ENCODE measurements at places on chromosomes 2 and 18.

DNA sequence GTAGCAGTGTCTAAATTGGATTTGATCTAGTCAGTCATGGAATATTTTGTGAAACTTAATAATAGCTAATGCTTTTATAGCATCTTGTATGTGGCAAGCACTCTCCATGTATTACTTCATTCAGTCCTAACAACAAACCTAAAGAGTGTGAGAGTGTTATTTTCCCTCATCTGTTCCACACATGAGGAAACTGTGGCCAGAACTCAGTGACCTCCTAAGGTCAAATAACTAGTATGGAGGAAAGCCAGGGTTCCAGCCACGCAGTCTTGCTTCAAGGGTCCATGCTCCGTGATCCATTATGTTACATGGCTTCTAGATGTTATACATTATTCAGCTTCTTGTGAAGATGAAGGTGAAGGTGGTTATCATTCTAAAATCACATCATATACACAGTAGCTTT, 45.5 kb downstream of the TWSG1 start:
- no peak for DNase-seq

DNA sequence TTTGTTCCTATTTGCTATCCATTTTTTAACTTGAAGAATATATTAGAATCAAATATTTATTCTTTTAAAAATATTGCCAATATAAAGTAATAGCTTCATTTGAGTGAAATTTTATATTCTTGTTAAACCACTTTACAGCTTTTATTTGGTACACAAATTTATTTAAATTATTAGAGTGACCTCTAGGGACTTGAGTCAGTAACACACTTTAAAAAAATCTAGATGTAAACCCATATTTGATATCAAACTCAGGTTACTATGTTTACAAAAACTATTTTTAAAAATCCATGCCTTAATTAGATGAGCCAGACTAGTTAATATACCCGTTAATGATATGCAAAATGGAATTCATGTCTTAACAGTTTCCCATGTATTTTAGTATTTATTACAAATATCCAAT, 134.6 kb downstream of the MAP4K4 start:
- no peak for DNase-seq

- DNase-seq = no peak
Measured at GRCh38 chr2:109207176-109207575, 78.2 kb downstream of the SH3RF3 start.

GRCh38 chr2:224101820-224102630, 62.9 kb upstream of the SERPINE2 start:
- DNase-seq = no peak

Measured in NCI-H187 (cell line).